IMR-90 (cell line): ENCODE measurements at places on chromosomes 5 and 9. TPM values are rescaled to one million over a fixed set of nuclear protein-coding genes. Genes with fewer than 3 reads are reported as not detected.

DNA sequence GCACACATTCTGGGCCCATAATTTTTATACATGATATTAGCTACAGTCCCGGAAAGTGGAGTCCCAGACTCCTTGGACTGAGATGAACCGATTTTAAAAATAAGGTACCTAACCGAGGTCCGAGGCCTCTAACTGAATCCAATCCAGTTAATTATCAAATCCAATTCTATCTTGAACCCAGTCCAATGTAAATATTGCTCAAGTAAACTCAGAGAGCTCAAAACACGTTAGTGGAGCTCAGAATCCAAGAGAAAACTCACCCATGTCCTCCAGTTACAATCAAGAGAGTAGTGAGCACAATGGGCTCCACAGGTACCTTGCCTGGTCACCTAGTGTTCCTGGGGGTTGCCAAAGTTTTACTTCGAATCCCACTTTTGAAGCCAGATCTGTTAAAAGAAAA is 37.9 kb upstream of the DIRAS2 start:
- H3K4me3 ChIP-seq: no peak overlapping the region
- H3K36me3 ChIP-seq: no peaks in the 10 kb centered on the region
- H3K27ac ChIP-seq: no peak overlapping the region
- H3K27me3 ChIP-seq: no peaks in the 10 kb centered on the region
- no peak for DNase-seq

GRCh38 chr5:77852514-77853352 is 76.6 kb upstream of the TBCA start:
- no peaks in the 10 kb centered on the region for H3K36me3 ChIP-seq
- H3K4me3 ChIP-seq: peak overlapping the region; percentile 62
- DNase-seq: peak; percentile 78
- no peak overlapping the region; the same call in 1 of the 2 replicates for H3K27ac ChIP-seq
- peaks cover 6% of the 10 kb centered on the region for H3K27me3 ChIP-seq

Gene CNTNAP3
- 0.90 and 1.1 TPM in 2 replicates for total RNA-seq

GRCh38 chr5:34585601-34586104 is 70.5 kb upstream of the RAI14 start:
- DNase-seq: peak; percentile 77
- peaks cover 23% of the 10 kb centered on the region for H3K4me1 ChIP-seq
- peak overlapping the region; percentile 99 for H3K27ac ChIP-seq

GRCh38 chr5:17261075-17261474 is 43.6 kb downstream of the BASP1 start:
- H3K36me3 ChIP-seq: peaks cover 18% of the 10 kb centered on the region
- DNase-seq: no peak
- no peaks in the 10 kb centered on the region for H3K27me3 ChIP-seq
- H3K4me3 ChIP-seq: no peak overlapping the region
- peaks cover 21% of the 10 kb centered on the region for H3K4me1 ChIP-seq
- no peak overlapping the region for H3K27ac ChIP-seq

GRCh38 chr9:68940573-68940972 is 73.3 kb downstream of the PRKACG start:
- H3K27ac ChIP-seq: no peak overlapping the region
- no peak overlapping the region for H3K4me3 ChIP-seq
- DNase-seq: no peak
- H3K36me3 ChIP-seq: no peaks in the 10 kb centered on the region
- H3K4me1 ChIP-seq: no peaks in the 10 kb centered on the region

GRCh38 chr5:132302413-132302812 is 8.2 kb downstream of the SLC22A4 start:
- no peak overlapping the region for H3K4me3 ChIP-seq
- DNase-seq: no peak
- no peaks in the 10 kb centered on the region for H3K4me1 ChIP-seq
- H3K27me3 ChIP-seq: no peaks in the 10 kb centered on the region
- no peak overlapping the region for H3K27ac ChIP-seq
- no peaks in the 10 kb centered on the region for H3K36me3 ChIP-seq

Gene PCDHA4
- under 0.01 and 0.28 TPM in 2 replicates for total RNA-seq

DNA sequence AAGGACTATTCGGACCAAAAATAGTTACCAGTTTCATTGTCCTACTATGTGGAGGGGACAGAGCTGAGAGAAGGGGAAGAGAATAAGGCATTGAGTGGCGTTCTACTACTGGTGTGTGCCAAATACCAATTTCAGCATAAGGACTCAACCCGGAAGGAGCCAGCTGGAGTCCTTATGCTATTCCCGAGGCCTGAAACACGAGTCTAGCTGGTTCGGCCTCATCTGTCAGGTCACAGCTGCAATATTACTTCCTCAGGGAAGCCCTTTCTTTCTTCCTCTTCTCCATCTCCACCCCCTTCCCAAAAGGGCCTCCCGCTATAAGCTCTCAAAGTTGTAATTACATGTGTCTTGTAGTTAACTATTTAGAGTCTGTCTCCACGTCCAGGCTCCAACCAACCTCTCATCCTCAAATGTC is 20.5 kb upstream of the FER start:
- H3K4me3 ChIP-seq: peak overlapping the region; percentile 67
- no peaks in the 10 kb centered on the region for H3K36me3 ChIP-seq
- no peaks in the 10 kb centered on the region for H3K27me3 ChIP-seq
- H3K4me1 ChIP-seq: no peaks in the 10 kb centered on the region; the same call in 1 of the 2 replicates
- H3K27ac ChIP-seq: peak overlapping the region; percentile 87; the same call in 1 of the 2 replicates

- no peak overlapping the region for H3K27ac ChIP-seq
- H3K36me3 ChIP-seq: no peaks in the 10 kb centered on the region
- no peak overlapping the region for H3K4me3 ChIP-seq
- no peaks in the 10 kb centered on the region for H3K27me3 ChIP-seq
- H3K4me1 ChIP-seq: 0 out of 2 replicates have a peak, but pooled peaks cover 2% of the 10 kb centered on the region
- DNase-seq: no peak
These were observed 144.9 kb downstream of the FAM114A2 start for GRCh38 chr5:153893817-153894216.

GRCh38 chr5:122494109-122494508 is 182.1 kb downstream of the SNCAIP start:
- peaks cover 4% of the 10 kb centered on the region for H3K4me1 ChIP-seq
- DNase-seq: no peak
- H3K36me3 ChIP-seq: no peaks in the 10 kb centered on the region

DNA sequence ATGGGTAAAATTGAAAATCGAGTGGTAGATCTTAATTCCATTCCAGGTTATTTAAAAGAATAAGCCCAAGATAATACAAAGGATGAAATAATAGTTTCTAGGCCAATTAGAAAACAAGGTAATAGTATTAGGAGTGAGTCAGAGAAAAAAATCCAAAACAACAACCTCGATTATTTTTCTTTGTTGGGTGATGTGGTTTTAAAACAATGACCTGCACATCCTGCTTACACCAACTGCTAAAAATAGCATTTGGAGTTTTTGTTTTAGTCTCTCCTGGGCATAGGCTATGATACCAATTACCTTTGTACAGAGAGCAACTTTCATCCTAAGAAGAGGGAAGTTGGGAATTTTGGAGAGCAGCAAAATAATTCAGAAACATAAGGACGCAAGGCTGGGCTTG is 101.7 kb upstream of the MYO10 start:
- peaks cover 5% of the 10 kb centered on the region; the same call in 1 of the 2 replicates for H3K4me1 ChIP-seq
- no peaks in the 10 kb centered on the region for H3K27me3 ChIP-seq
- no peak overlapping the region for H3K27ac ChIP-seq
- no peaks in the 10 kb centered on the region for H3K36me3 ChIP-seq
- no peak overlapping the region for H3K4me3 ChIP-seq
- peak; percentile 65 for DNase-seq

DNA sequence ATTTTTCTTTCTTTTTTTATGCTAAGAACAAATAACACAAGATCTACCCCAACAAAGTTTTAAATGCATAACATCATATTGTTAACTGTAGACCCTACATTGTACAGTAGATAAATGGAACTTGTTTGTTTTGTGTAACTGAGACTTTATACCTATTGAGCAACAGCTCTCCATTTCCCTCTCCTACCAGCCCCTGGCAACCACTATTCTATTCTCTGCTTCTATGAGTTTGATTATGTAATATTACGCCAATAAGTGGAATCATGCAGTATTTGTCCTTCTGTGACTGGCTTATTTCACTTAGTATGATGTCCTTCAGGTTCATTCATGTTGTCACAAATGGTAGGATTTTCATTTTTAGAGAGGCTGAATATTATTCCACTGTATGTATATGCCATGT is 308.2 kb upstream of the PRR16 start:
- no peaks in the 10 kb centered on the region for H3K27me3 ChIP-seq
- peaks cover 10% of the 10 kb centered on the region for H3K4me1 ChIP-seq
- H3K27ac ChIP-seq: no peak overlapping the region

Gene ITK
- total RNA-seq: not detected in 2 replicates

DNA sequence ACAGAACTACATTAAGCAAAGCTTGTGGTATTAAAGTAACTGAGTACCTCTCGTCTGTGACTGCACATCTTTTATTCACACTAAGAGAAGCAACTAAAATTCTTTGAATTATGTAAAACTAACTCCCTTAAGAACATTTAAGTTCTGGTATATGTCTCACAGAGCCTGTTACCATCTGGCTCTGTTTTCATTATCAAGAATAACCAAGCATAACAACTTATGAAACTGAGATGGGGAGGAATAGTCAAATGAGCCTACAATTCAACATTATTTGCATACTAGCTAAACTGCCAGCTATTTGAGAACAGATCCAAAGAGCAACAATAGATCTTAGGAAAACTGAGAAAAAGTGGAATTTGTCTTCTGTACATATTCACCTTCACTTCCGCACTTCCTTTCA is 25.3 kb upstream of the ISOC1 start:
- no peak for DNase-seq
- no peaks in the 10 kb centered on the region for H3K36me3 ChIP-seq
- no peaks in the 10 kb centered on the region for H3K4me1 ChIP-seq
- no peak overlapping the region for H3K4me3 ChIP-seq

GRCh38 chr9:124018730-124019697 is 7.4 kb downstream of the LHX2 start:
- DNase-seq: no peak
- H3K4me1 ChIP-seq: no peaks in the 10 kb centered on the region; the same call in 1 of the 2 replicates
- no peaks in the 10 kb centered on the region for H3K36me3 ChIP-seq
- H3K27ac ChIP-seq: no peak overlapping the region

Gene TLX3
- not detected in 2 replicates for total RNA-seq

Gene CA9
- total RNA-seq: 0.54 and 0.56 TPM in 2 replicates

DNA sequence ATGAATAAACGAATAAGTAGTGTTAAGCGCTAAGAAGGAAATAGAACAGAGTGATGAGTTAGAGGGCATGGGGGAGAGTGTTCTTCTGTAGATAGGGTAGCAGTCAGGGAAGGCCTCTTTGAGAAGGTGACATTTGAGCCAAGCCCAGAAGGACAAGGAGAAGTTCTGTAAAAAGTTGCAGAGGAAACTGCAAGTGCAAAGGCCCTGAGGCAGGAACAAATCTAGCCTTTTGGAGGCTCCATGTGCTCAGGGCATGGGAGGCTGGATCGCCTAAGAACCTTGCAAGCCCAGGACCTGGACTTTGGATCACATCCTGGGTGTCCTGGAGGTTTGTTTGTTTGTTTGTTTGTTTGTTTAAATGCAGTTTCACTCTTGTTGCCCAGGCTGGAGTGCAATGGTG is 8.0 kb downstream of the EIF4E1B start:
- no peaks in the 10 kb centered on the region; the same call in 1 of the 2 replicates for H3K4me1 ChIP-seq
- H3K27me3 ChIP-seq: peaks cover 58% of the 10 kb centered on the region
- H3K27ac ChIP-seq: no peak overlapping the region
- H3K4me3 ChIP-seq: no peak overlapping the region
- no peak for DNase-seq

- H3K4me1 ChIP-seq: no peaks in the 10 kb centered on the region
- no peak overlapping the region for H3K4me3 ChIP-seq
- no peaks in the 10 kb centered on the region for H3K27me3 ChIP-seq
- DNase-seq: no peak
- no peaks in the 10 kb centered on the region for H3K36me3 ChIP-seq
These were observed 287.0 kb upstream of the TMEM161B start for GRCh38 chr5:88555674-88556073.

DNA sequence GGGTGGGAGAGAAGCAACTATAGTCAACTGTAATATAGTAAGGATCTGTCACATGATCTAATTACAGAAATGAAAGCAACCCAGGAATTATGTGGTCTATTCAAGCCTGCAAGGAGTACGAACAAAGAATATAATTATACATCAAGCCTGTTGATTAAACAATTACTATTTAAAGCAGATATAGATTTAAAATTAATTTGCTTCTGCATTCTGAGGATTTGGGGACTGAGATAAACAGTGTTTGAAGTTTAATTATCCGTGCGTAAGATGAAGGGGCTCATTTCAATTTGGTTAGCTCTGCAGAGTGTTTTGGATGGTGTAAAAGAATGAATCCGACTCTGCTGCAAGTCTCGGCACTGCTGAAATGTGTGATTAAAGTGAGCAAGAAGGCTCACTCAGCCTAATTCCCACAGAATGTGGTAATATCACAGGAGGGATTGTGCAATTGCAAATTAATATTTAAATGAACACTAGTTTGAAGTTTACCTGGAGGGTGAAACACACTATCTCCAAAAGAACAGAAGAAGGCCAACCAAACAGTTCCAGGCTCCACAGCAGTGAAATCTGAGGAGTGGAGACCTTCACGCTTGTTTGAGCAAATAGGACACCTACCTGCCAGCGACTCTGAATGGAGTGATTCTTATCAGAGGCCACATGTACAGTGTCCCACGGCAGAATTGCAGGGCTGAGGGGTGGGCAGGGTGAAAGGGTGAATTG is 420.6 kb upstream of the SLC30A5 start:
- peaks cover 4% of the 10 kb centered on the region for H3K27me3 ChIP-seq
- DNase-seq: no peak
- no peak overlapping the region for H3K4me3 ChIP-seq
- no peaks in the 10 kb centered on the region for H3K36me3 ChIP-seq
- H3K4me1 ChIP-seq: no peaks in the 10 kb centered on the region

- H3K4me1 ChIP-seq: peaks cover 15% of the 10 kb centered on the region
- DNase-seq: no peak
- H3K27me3 ChIP-seq: no peaks in the 10 kb centered on the region
- H3K27ac ChIP-seq: no peak overlapping the region
These were observed 63.0 kb downstream of the LPAR1 start for GRCh38 chr9:110975278-110975677.

DNA sequence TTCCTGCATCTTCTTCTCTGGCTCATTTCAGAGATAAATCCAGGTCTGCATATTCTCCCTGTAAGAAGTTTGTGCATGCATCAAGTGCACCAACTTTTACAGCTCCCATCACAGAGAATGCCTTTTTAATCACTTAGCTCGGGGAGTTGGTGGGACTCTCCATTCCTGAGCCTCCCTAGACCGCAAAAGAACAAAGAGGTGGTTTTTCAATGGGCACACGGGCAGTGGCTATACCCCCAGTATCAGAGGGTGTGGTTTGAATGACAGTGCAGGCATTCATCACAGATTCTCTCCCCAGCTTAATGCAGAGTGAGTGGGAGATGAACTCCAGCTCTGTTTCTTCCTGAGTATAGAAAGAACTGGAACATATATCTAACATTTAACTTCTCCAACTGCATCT is 264.7 kb upstream of the NR4A3 start:
- no peaks in the 10 kb centered on the region for H3K36me3 ChIP-seq
- H3K4me1 ChIP-seq: no peaks in the 10 kb centered on the region
- H3K27ac ChIP-seq: no peak overlapping the region
- H3K27me3 ChIP-seq: peaks cover 10% of the 10 kb centered on the region

- H3K27me3 ChIP-seq: no peaks in the 10 kb centered on the region
- DNase-seq: no peak
- peaks cover 23% of the 10 kb centered on the region for H3K36me3 ChIP-seq
- H3K4me3 ChIP-seq: no peak overlapping the region
These were observed 66.7 kb downstream of the SVEP1 start for GRCh38 chr9:110512817-110513216.

- no peaks in the 10 kb centered on the region; the same call in 1 of the 2 replicates for H3K27me3 ChIP-seq
- H3K4me3 ChIP-seq: no peak overlapping the region
- no peak overlapping the region for H3K27ac ChIP-seq
- no peaks in the 10 kb centered on the region for H3K36me3 ChIP-seq
- no peaks in the 10 kb centered on the region; the same call in 1 of the 2 replicates for H3K4me1 ChIP-seq
These were observed 72.5 kb downstream of the SEMA6A start for GRCh38 chr5:116502138-116502537.
